Stimulated activated CD8-positive, alpha-beta memory T cell treated with anti-CD3 and anti-CD28 coated beads, Interleukin-4, amount 100 ng/mL, for 4 hours (primary cell): ENCODE measurements at places on chromosomes 3 and 15.

- no peak for DNase-seq
These were observed 706 bp downstream of the DVL3 start for GRCh38 chr3:184155644-184156521.

DNA sequence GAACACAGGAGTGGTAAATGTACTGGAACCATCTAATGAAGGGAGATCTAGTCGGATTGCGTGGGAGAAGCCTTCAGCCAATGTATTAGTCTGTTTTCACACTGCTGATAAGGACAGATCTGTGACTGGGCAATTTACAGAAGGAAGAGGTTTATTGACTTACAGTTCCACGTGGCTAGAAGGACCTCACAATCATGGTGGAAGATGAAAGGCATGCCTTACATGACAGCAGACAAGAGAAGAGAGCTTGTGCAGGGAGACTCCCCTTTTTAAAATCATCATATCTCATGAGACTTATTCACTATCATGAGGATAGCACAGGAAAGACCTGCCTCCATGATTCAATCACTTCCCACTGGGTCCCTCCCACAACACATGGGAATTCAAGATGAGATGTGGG lies 17.0 kb downstream of the HRG start:
- DNase-seq, result no peak

GRCh38 chr3:23395115-23395514 lies 192.0 kb downstream of the UBE2E2 start:
- DNase-seq, result no peak

DNA sequence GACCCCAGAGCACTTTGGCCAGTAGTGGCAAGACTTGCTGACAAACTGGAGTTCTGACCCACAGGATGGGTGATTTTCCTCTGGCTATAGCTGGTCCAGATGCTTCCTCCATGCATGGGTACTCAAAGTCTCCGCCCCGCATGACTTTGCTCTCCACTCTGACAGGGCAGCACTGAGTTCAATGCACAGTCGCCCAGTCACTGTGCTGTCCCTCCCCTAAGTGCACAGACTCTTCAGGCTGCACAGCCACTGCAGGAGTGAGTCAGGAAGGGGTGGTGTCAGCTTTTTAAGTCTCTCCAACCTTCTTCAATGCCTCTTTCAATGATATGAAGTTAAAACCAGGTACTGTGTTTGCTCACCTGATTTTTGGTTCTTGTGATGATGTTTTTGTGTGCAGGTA lies 17.8 kb downstream of the TEX9 start:
- DNase-seq, result no peak

DNA sequence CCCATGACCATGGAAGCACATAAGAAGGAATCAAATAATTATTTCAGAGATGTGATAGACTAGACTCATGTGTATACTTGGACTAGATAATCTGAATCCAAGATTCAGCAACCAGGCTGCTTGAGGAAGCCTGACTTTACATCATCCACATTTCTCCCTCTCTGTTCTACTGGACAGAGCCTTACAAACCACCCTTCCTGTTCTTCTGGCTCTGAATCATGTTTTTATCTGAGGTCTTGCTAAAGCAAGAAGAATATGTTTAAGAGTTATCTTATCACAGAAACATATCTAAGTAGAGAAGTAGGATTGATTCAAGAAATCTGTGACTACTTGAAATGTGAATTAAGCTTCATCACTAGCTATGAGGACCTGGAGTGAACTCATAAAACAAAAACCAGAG lies 71.1 kb upstream of the SLC24A5 start:
- DNase-seq, result no peak

DNA sequence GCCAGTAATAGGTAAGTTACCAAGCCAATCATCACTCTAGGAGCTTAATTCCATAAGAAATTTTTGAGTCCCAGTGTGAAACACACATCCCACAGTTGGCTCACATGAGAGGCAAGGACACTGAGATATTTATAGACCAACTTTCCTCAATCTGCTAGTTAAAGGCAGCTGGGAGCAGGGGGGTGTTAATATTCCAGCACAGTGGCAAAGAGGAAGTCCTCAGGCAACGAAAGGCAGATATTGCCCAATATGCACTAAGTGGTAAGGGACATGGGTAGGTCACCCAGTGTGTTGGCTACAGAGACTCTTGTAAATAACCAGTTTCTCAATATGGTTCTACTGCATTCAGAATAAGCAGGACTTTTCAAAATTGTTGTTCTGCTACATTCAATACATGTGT lies 61.0 kb downstream of the TOP2B start:
- no peak for DNase-seq

- DNase-seq, result no peak
These were observed 68.8 kb downstream of the CTNNB1 start for GRCh38 chr3:41267975-41268640.

DNA sequence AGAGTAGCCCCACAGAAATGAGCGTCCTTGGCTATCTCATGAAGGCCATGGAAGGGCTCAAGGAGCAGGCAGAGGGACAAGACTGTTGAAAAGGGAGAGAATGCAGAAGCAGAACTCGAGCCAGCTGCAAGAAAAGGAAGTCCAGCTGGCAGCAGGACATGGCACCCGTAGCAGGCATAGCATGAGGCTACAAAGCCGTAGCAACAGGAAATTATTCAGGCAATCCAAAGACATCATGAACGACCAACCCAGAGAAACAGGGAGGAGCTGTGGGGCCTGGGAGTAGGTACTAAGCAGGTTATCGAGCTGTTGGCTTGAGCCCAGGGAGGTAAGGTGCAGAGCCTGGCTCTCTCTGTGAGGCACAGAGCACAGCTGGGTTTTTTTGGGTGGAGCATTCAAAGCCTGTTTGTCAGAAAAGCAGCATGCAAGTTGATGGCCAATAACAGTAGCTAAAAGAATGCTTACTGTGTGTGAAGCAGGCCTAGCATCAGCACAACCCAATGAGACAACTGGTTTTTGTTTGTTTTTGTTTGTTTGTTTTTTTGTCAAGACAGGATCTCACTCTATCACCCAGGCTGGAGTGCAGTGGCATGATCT lies 144.0 kb upstream of the SMAD3 start:
- DNase-seq, result no peak

DNA sequence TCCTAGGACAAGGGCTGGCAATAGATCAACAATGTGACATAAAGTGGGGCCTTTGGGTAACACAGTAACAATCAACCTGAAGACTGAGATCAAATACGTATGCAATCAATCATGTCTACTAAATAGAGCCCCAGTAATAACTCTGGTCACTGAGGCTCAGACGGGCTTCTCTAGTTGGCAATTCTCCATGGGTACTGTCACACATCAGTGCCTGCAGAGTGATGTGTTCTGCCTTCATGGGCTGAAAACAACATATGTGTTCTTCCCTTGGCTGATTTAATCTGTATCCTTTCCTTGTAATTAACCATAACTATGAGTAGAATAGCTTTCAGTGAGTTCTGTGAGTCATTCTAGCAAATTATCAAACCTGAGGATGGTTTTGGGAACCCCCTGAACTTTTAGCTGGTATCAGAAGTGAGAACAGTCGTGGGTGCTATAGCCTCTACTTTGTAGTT lies 113.6 kb downstream of the TMCO5A start:
- no peak for DNase-seq

DNA sequence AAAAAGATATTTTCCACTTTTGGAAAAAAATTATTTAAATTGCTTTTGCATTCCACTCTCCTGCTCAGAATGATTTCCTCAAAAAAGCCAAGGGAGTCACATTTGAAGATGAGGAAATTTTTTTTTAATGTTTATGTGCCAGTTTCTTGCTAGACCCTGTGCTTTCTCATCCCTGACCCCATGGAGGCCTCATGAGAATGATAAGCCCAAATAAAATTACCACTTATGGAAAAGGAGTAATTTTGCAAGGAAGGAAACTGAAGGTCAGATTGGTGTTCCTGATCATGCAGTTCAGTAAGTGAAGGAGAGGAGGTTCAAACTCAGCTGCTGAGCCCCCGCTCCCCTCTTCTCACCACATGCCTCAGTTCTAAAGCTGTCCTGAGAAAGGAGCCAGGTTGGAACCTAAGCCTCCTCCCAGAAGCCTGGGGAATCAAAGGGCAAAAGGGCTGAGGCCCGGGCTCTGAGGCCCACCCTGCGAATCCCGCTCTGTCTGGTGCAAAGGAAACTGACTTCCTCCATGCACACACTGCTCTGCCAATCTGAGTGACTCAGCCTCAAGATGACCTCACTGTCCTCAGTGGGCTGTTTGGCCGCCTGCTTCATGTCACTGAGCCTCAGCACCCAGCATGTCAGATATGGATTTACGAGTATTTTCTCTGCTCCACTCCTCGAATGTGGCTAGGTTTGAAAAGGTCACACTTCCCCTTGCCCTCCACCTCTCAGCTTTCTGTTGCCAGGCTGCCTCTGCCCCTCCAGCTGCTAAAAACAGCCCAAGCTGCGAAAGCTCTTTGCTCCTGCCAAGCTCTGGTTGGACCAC lies 56.9 kb upstream of the FLNB start:
- DNase-seq, result no peak

DNA sequence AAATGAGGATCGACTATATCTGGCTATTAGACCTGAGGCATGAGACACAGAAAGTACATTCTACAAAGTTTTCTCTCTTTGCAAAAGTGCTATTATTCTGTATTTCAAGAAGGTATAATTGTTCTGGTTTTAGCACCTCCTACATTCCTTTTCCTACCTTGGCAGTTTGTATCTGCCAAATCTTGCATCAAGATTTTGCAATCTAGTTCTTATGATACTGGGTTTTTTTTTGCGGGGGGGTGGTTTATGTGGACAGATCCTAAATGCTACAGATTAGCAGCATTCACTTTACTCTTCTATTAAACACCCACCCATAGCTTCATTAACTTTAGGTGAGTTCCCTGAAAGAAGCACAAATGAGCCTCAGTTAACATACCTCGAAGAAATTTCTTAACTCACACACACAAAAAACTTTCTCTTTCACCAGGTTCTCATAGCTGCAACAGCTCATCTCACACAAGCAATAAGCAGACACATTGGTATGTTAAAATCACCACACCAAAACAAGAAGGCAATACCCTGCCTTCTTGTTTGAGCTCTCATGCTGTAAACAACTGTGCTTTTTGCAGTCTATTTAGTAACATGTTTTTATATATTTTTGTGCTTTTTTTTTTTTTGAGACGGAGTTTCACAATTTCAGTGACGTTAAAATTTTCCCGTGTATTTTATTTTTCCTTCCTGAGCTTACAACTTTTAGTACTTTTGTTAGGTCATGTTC lies 73.0 kb upstream of the VGLL4 start:
- DNase-seq, result no peak

- no peak for DNase-seq
These were observed 460.1 kb downstream of the SHQ1 start for GRCh38 chr3:72388117-72388516.

- peak; percentile 7 for DNase-seq
These were observed 104.2 kb upstream of the SLC7A14 start for GRCh38 chr3:170689893-170690660.

- DNase-seq, result no peak
These were observed 69.0 kb downstream of the ANKRD28 start for GRCh38 chr3:15728766-15729165.

DNA sequence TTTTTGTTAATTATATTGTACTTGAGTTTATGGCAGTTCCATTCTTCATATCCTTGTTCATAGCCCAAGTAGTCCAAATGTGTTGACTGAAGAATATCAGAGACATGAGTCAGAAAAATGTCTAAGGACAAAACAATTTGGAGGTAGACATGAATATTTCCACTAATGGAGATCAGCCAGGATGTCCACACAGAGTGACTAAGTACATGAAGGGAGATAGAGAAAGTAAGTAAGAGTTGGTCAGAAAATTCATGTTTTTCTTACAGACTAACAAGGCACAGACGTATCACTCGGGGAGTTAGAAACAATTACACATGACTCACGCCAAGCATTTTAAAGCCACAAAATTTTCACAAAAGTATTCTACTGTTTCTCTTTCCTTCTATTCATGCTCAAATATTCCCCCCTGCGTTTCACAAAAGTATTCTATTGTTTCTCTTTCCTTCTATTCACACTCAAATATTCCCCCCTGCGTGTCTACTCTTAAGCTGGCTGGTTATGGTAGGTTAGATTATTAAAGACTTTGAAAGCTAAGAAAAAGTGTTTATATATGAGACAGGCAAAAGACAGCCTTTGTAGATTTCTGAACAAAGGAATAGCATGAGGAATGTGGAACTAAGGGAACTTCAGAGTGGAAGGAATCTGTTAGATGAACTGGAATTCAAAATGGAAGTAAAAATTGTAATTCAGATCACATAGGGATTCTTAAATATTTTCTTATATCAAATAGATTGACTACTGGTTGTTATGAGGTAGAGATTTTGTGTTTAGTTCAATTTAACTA lies 648.7 kb upstream of the CCDC54 start:
- DNase-seq, result no peak

- DNase-seq, result no peak
These were observed 405.1 kb upstream of the PROK2 start for GRCh38 chr3:72190050-72190449.

DNA sequence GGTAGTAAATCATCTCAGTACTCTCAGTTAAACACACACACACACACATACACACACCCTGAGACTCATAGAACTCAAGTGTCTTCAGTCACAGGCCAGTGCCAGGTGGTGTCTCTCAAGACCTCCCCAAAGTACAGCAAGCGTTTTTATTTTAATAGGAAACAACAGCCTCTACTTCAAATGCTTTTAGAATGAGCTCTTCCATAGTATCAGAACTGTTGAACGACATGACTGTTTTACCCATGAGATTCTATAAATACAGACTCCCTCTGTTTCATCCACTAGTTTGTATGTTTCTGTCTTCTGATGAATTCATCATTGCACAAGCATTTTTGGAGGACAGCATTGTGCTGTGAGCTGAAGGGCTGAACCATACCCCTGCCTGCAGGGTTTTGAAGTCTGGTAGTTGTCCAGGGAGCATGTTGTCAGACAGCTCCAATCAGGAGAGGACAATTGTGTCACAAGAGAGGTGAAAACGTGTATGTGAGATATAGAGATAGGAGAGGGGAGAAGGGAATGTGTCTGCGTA lies 201.0 kb upstream of the BCL6 start:
- no peak for DNase-seq

- no peak for DNase-seq
These were observed 204.8 kb downstream of the ABHD5 start for GRCh38 chr3:43895573-43895972.

DNA sequence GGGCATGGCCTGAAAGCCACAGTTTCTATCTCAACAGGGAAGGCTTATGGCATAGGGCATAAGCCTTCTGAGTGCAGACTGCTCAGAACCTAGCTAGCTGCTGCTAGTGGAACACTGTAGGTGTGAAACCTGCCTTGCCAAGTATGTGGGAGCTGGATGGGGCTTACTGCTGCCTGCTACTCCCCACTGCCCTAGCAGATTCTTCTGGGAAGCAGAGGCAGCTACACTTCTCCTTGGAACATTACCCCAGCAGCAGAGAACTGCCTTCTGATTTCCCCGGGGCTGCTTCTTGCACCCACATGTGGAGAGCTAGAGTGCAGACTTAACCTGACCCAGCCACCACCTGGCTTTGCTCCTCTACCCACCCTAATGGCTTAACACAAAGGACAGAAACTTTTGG lies 215.7 kb downstream of the POLQ start:
- DNase-seq, result no peak

GRCh38 chr3:48278884-48279559 lies 38.1 kb downstream of the ZNF589 start:
- no peak for DNase-seq
